Activated T-cell treated with anti-CD3 and anti-CD28 coated beads, Interleukin-2, amount 50 U/mL, for 48 hours (primary cell): ENCODE measurements at places on chromosomes 1 and 21.

GRCh38 chr21:42459082-42459460 lies 37.0 kb downstream of the RSPH1 start:
- no peak for DNase-seq

DNA sequence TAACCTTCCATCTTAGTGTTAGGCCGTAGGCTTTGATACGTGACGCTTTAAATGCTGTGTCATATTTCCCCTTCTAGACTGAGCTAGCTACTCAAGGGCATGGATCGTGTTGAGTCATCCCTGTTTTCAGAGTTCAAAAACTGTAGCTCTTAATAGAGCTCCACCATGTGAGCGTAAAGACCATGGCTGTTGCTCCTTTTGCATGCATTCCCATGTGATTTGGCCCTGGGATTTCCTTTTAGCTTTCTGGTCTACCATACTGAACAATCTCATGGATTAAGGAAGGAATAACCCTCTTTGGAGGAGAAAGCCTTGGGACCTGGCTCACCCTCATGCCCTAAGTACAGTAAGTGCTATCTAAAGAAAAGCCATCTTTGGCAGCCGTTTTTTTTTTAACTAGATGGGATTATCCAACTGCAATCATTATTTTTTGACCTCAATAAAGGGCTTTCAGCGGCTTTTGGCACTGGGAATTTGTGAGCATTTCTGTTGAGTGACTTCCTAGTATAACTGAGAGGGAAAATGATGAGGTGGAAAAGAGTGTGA lies 76.6 kb downstream of the PLPP3 start:
- DNase-seq, result no peak

DNA sequence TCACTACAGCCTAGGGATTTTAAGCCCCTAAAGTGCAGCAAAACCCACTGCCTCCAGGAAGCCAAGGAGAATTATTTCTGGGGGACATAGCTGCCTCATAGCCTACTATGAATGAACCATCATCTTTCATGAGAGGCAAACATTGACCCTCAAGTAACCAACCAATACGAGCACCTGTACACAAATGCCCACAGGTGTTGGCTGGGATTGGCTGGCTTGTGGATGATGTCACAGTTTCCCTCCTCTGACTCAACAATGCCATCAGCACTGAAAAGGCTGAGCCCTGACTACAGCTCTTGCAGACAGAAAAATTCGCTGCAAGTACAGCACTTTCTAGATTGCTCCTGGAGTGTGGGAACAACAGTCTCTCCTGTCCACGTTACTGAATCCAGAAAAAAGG lies at the start of gene HMGB4:
TSS of gene HMGB4 (plus strand) at position 301 of the 400 bp plus-strand sequence. CDS start 113 bp downstream, outside the sequence.
- DNase-seq, result no peak

DNA sequence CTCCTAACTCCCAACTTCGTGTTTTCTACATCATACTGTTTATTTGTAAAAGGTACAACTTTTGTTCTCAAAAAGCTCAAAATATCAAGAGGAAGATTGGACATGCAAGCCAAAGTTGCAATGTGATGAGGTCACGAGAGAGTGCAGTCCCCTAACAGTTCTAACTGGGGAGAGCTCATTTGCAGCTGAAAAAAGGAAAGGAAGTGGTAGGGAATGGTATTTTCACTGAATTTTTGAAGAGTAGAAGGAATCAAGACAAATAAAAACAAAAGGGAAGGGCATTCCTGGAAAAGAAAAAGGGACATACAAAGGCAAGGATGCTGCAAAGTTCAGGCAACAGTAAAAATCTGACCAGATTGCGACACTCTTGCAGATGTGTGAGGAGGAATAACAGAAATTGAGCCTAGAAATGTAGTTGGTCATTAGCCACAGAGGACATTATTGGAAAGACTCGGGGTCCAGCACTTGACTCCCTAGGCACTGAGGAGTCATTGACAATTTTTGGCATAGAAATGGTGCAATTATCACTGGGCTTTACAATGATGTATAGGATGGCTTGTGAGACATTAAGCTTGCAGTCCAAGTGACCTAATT lies 67.9 kb downstream of the TBX15 start:
- DNase-seq, result no peak

GRCh38 chr21:28142697-28143096 lies 850.0 kb downstream of the LTN1 start:
- no peak for DNase-seq

- DNase-seq, result no peak
These were observed 8.7 kb downstream of the SZRD1 start for GRCh38 chr1:16375521-16376340.

DNA sequence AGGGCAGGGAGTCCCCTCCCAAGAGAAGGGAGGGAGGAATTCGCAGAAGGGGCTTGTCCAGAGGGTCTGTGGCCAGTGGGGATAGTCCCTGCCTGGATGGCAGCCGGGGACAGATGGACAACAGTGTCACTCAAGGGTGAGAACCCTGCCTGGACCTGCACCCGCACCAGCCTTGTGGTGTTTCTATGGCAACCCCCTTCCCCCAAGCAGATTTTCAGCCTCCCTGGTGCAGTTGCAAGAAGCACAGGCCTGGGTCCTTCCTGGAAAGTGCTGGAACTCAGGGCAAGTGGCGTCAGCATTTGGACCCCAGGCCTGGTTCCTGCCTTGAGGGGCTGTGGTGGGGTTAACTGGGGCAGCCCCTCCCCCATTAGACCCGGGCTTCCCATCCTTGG lies 83.8 kb upstream of the ACTL8 start:
- DNase-seq, result no peak
